Stimulated activated naive CD8-positive, alpha-beta T cell treated with anti-CD3 and anti-CD28 coated beads, Interleukin-15, amount 100 ng/mL, for 72 hours (primary cell): ENCODE measurements at places on chromosomes 12 and 14.

DNA sequence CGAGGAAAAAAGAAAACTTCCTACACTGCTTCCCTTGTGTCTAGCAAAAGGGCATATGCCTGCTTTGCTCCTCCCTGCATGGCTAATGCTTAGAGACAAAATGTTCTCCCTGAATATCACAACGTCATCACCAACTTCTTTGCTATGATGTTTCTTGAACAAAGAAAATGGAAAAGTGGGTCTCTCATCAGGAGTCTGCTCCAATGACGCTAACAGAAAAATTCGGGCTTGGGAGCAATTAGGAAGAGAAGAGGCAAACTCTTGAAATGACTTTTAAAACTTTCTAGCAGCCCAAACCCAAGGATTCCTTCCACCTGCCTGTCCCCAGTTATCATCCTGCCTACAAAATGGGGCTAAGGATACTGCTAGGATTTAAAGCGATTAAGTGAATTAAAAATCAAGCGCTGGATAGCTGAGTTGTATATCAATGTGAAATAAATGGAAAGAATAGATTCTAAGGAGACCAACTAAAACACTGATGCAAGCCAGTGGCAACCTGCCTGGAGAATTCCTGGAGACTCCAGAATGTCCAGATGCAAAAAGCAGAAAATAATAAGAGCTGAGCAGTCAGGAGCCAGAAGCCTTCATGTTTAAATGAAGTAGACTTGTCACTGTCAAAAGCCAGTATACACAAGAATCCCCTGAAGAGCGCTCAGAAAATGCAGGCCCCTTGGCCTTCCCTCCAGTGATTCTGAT lies 183.8 kb downstream of the DPF3 start:
- DNase-seq = no peak

- DNase-seq = no peak
Measured at GRCh38 chr14:102545461-102546265, 36.1 kb upstream of the ANKRD9 start.

DNA sequence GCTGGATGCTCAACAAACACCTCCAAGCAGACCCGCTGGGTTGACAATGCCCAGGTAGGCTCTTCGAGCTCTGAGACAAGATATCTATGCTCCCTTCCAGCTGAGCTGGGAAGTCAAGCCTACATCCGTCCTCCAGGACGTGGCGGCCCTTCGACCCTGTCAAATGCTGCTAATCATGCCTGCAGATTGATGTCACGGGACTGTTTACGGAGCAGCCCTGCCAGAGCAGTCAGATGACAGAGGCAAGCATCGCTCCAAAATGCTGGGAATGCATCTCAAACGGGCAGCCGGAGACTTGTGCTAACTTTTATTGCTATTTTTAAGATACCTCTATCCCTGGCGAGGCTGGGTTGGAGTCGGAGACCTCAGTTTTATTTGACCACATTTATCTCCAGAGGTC lies 139.2 kb downstream of the NTF3 start:
- no peak for DNase-seq

DNA sequence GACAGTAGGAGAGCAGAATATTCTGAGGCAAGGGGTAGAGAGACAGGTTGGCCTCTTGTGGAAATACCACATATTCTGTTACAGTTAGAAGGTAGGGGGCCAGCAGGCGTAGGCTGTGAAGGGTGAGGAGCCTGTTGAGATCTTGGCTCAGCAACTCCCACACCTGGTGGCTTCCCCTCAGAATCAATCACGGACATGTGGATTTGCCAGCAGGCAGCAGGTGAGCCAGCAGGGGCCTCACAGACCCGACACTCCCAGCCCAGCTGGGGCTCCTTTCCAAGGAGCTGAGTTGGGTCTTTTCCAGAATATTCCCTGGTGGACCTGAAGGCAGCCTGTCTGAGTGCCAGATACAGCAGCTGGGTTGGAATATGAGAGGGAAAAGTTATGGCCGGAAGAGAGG lies 150.0 kb upstream of the CRY1 start:
- no peak for DNase-seq

DNA sequence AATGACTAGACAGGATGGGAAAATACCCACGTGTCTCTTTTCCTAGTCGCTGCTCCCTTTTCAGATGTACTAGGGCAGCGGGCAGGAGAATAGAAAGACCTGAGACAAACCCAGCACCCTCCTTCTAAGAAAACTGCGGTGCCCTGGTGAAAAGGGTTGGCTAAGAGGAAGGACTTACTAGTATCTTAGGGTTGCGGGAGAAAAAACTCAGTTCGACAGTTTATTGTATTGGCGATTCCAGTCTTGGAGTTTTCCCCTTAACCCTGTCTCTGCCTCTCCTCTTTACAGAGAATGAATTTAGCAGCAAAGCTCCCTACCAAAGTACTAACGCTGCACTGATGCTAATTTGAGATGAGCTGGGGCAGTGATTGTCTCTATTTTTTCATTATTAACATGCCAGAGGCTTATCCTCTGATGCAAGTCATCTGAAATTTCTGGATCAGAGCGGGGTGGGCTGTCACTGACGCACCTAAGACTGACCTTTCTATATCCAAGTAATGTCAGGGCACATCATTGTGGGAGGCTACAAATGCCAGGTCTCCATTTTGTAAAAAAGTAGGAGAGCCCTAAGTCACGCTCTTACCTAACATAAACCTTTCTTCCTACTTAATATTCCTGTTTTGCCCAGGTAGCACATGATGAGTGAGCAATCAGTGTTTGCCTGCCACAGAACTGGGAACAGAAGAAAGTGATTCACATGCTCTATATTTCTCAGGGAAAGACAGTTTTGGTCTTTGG lies 916 bp upstream of the PAWR start:
- DNase-seq = no peak

DNA sequence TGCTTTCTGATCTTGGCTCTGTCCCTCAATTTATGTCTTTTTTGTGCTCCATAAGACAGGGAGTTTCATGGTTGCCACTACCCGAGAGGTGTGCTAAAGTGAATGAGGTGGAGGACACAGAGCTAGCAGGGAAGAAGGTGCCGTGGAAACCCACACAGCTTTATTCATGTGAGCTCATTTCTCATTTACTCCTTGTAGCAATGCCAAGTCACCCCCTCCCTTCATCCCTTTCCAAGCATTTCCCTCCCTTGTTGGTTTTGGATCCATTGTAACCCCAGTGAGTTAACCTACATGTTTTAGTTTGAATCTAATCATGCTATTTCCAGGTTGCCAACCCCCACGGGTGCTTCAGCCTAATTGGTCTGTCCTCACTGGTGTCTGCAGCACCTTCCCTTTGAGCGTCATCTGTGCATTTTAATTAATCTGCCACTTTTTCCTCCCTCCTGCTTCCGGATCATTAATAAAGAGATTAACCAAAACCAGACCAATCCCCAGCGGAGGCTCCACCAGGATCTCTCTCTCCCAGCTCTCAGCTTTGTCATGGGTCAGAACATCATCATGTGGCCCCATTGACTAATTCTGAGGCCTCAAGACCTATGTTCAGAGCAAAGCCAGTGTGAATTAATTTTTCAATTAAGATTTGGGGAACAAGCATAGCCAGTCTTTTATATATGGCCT lies 56.2 kb downstream of the NTF3 start:
- DNase-seq = no peak

DNA sequence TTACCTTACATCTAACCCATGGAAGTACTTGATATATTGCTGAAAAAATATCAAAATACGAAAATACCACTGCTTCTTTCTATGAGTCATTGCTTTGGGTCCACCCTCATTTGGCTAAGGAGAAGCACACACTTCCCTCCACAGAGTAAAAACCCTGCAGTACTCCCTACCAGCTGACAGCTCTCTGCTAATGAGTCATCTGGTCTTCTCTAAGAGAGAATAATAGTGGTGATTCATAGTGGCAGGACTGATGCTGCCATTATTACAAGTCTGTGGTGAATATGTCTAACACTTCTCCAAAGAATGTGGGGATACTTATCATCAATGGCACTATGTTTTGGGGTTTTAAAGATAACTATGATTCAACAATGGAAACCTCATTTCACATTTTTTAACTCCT lies 90.7 kb downstream of the PPFIA2 start:
- DNase-seq = peak; percentile 29

DNA sequence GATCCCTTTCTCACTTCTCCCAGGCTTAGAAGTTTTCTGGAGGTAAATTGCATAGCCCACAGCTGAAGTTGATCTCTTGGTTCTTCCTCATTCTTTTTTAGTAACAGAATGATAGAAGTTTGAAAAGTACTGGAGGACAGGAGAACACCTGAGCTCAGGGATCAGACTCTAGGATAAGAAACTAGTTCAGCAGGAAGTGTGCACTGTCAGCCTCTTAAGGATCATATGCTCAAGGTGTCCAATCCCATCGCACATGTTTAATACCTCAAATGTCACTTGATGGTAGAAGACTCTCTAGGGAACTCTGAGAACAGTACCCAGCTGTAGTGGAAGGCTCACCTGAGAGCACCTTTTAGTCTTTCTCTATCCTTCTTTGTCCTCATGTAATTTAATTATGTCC lies 14.7 kb upstream of the LIMA1 start:
- DNase-seq = no peak

- DNase-seq = no peak
Measured at GRCh38 chr14:72643317-72643801, 250.5 kb downstream of the DPF3 start.

DNA sequence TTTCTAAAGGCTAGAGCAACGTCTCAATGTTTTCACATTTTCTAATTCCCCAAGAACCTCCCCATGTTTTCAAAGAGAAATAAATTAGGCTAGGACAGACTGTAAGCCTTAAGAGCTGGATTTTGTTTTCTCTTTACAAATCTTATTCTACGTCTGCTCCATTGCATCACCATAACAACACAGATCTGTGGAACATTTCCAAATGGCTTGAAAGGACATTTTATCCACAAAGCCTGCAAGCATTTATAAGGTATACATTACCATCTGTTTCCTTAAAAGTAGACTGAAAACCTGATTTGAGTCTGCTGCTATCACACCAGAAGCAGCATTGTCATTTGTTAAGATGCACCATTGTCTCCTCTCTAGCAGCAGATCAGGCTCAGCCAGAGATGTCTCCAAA lies 115.3 kb upstream of the PLEKHA5 start:
- no peak for DNase-seq

GRCh38 chr14:104036212-104036611 lies 49.3 kb upstream of the ASPG start:
- DNase-seq = no peak

DNA sequence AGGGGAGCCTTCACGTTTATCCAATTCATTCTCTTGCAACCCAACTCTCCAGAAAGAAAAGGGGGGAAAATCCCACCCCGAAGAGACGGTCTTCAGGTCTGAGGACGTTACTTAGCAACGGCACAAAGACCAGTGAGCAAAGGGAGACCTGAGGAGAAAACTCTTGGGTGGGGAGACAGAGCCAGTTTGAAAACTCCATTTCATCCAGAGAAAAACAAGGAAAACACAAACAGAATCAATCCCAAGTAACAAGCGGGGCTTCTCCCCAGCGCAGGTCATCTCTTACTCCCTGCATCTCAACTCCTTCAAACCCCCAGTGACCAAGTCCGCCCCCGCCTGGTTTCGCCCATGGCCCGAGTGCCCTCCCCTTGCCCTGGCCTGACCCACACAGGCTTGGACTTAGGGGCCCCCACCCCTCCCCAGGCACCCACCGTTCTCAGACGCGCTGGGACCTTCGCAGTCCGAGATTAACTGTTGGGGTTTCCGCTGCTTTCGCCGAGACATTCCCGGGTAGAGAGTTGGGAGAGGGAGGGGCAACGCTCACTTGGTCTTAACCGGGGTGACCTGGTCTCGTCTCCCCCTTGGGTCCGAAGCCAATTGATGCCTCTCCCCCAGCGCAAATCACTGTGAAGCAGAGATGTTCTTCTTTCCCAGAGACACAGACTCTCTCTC lies 10.4 kb upstream of the SALL2 start:
- no peak for DNase-seq

DNA sequence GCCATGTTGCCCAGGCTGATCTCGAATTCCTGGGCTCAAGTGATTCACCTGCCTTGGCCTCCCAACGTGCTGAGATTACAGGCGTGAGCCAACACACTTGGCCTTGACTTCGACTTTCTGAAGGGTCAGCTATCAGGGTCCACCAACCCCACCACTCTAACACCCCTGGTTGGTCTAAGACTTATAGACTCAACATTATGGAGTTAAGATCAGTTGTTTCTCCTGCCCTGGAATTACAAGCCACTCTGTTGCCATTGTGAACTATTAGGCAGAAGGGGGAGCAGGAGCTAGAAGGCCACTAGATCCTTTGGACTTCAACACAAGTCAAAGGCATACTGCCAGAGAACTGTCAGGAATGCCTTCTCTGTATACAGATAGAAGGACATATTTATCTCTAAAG lies 1.9 kb upstream of the PSMB11 start:
- no peak for DNase-seq

- no peak for DNase-seq
Measured at GRCh38 chr12:65084579-65084978, 36.5 kb downstream of the WIF1 start.

DNA sequence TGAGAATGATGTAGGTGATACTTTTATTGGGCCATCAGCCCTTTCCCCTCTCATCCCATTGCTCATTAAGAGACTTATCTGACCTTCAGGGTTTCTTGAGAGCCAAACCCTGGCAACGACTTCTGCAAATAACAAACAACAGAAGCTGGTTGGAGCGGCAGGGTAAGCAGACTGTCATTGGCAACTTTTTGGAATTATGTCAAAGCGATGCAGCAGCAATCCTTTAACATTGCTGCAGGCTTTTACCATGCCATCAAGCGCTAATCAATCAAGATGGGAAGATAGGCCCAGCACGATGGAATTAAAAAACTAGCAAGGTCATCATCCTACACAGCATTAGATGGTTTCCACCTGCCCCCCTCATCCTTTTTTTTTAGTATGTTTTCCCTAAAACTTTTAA lies 406.1 kb upstream of the PDE3A start:
- DNase-seq = no peak

- DNase-seq = no peak
Measured at GRCh38 chr12:27517546-27517945, 6.5 kb upstream of the PPFIBP1 start.

DNA sequence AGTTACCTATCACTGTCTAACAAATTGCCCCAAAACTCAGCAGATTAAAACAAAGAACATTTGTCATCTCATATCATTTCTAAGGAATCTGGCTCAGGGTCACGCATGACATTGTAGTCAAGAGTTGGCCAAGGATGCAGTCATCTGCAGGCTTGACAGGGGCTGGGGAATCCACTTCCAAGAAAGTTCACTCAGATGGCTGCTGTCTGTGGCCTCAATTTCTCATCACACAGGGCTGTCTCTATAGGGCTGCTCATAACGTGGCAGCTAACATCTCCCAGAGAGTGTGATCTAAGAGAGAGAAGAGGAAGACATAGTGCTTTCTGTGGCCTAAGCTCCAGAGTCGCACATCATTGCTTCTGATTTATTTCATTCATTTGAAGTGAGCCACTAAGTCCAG lies 17.0 kb upstream of the IL22 start:
- DNase-seq = no peak

DNA sequence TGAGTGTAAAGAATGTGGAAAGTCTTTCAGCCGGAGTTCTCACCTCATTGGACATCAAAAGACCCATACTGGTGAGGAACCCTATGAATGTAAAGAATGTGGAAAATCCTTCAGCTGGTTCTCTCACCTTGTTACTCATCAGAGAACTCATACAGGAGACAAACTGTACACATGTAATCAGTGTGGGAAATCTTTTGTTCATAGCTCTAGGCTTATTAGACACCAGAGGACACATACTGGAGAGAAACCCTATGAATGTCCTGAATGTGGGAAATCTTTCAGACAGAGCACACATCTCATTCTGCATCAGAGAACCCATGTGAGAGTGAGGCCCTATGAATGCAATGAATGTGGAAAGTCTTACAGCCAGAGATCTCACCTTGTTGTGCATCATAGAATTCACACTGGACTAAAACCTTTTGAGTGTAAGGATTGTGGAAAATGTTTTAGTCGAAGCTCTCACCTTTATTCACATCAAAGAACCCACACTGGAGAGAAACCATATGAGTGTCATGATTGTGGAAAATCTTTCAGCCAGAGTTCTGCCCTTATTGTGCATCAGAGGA lies 25.1 kb upstream of the ZNF268 start:
- DNase-seq = no peak
